Stimulated activated CD8-positive, alpha-beta memory T cell treated with anti-CD3 and anti-CD28 coated beads, Interleukin-4, amount 100 ng/mL, for 48 hours (primary cell): ENCODE measurements at places on chromosomes 7 and 10.

GRCh38 chr10:91700788-91701444 lies 68.0 kb upstream of the PPP1R3C start:
- DNase-seq: no peak

DNA sequence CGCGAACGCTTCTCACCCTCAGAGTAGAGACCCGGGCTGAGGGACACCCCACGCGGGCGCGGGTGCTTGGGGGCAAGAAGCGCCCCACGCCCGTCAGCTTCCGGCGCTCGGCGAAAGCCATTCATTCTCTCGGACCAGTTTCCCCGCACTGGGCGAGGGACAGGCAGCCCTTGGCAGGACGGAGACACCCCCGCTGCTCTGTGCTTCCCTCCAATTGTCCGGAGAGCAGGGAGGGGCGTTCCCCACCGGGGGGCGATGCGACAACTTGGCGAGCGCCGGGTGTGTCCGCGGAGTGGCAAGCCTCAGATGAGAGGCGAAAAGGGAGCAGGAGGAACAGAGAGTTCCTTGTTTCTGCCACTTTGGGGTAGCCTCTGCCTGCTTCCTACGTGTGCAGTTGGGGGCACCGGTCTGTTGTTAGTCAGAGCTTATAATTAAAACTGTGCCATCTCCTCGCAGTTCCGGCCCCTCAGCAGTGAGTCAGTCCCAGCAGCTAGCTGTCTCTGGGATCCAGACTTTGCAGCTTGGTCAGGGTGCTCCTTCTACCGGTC lies 1.7 kb downstream of the GPR158 start:
- DNase-seq: no peak

DNA sequence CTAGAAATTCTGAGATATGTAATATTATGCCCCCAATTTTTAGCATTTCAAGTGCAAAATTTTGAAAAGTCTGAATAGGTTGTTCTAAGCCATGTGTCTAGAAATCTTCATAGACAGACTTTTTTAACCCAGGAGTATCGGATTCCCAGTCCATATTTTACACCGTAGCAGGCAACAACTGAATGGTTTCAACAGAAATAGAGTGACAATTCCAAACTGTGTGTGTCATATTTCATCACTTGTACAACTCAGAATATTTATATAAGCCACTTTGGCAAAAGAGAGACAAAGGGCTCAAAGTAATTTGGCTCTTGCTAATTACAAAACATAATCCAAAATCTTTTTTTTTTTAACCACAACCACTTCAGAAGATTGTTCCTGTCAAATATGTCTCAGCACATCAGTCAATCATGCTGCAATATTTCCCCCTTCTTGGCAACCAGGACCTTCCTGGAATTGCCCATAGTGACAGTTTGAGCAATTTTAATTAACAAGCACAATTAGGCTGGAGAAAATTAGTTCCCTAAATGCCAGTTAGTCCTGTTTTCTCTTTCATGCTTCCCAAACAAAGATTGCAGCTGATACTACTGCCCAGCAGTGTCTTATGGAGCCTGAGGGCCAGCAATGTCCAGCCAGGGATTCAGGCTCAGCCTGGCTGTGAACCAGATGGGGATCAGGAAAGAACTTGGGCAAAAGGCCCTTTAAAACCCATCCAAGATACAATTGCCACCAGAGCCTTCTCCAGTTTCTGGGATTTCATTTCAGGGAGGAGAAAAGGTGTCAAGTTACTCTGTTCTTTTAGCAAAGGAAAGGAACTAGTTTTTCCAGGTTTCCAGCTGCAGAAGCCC lies 533.3 kb upstream of the GHITM start:
- DNase-seq: no peak

DNA sequence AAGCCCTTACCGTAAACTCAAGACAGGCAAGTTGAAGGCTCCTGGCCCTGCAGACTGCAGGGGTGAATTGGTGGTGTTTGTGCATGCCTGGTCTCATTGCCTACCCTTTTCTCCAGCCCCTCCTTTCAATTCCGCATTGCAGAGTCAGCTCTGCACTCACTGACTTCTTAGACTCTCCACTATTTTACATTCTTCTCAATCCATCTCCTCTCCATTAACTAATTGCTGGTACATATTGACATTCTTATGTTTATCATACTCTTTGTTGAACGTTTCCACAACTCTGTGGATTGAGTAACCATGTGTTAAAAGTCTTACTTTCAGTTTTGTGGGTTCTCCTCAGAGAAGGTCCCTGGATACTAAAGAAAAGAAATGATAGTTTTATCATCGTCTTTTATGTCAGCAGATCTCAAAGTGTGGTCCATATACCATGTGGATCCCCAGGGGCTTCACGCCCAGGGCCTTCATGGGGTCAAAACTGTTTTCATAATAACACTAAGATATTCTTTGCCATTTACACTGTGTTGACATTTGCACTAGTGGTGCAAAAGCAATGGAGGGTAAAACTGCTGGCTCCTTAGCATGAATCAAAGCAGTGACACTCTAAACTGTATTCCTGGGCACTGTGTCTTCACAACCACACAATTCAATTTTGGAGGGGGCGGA lies 135.4 kb upstream of the FZD1 start:
- DNase-seq: no peak

GRCh38 chr10:23630885-23631284 lies 192.0 kb downstream of the OTUD1 start:
- no peak for DNase-seq

- DNase-seq: no peak
Observed at GRCh38 chr10:104307576-104308438, 30.5 kb downstream of the ITPRIP start.

DNA sequence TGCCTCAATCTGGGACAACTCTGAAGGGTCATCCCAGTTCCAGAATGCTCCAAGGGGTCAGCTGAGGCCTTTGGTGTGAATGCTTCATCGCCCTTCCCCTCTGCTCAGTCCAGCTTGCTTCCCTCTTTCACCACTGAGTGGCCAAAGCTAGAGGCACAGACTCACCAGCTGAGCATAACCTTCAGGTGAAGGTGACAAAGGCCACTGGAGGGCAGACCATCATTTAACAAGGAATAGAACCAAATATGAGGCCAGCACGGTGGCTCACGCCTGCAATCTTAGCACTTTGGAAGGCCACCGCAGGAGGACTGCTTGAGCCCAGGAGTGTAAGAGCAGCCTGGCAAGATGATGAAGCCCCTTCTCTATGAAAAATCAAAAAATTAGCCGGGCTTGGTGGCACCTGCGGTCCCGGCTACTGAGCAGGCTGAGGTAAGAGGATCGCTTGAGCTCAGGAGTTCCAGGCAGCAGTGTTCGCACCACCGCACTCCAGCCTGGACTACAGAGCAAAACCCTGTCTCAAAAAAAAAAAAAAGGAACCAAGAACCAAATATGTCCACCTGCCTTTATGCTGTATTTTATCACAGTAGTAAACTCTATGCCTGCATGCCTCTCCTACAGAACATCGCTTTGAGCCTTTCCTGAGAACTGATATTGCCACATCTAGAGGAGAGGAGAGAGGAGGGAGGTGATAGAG lies 13.4 kb downstream of the PRKAG2 start:
- no peak for DNase-seq

DNA sequence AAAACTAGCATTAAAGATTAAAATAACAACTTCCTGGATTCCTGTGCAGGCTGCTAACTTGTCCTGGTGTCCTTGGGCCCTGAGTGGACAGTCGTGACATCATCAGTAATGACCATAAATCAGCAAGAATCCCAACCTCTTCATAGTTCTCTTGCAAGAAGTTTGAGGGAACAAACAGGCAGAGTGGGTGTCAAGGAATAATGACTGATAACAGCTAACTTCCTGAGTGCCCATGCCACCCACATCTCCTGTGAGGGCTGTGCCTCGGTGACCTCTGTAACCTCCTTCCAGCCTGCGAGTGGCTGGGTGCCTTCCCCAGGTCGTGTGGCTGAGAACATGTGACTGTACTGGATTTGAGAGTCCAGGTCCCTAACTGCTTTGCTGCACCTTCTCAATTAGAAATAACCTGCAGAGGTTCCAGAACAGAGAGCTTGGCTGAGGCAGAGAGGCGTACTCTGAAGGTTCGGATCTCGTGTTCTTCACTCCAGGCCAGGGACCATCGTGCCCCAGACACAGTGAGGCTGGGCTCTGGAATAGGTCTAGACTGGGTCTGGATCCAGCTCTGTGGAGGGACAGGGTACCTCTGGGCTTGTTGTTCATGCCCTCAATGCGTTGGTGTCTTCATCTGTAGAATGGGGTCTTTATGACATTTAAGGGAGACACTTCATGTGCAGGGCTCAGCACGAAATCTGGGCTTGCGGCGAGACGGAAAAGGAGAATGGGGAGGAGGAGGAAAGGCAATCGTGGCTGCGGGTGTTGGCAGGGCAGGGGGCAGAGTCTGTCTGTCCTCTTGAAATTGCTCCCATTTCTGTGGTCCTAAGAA lies 313.1 kb upstream of the ZNF32 start:
- DNase-seq: no peak

DNA sequence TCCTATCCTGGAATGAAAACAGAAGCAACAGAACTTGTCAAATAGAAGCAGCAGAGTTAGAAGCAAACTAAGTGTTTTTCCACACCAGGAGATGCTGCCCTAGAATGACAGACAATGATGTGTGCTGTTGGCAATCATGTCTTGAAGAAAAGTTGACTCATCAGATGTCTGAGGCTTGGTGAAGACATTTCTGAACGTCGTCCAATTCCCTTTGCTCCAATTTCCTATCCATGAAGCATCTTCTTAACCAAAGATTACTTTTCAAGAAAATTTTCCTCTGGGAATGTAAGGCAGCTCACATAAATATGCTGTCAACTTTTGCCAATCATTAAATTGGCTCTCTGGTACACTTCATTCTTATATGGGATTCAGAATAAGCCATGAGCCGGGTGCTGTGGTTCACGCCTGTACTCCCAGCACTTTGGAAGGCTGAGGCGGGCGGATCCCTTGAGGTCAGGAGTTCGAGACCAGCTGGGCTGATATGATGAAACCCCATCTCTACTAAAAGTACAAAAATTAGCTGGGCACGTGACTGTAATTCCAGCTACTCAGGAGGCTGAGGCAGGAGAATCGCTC lies 34.6 kb downstream of the MALSU1 start:
- no peak for DNase-seq

DNA sequence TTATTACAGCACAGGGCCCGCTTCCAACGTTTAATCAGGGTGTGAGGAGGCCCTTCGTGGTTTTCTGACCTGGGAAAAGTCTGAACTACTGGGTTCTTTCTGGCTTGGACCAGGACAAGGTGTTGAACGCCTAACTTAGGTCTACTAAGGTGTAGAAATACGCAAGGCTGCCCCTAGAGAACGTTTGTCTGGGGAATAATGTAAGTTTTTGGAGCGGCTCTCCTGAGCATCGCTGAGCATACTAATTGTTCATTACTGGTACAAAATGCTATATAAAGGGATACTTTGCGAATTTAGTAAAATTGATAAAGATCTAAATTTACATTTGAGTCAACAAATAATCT lies 32.4 kb upstream of the TOMM7 start:
- no peak for DNase-seq

DNA sequence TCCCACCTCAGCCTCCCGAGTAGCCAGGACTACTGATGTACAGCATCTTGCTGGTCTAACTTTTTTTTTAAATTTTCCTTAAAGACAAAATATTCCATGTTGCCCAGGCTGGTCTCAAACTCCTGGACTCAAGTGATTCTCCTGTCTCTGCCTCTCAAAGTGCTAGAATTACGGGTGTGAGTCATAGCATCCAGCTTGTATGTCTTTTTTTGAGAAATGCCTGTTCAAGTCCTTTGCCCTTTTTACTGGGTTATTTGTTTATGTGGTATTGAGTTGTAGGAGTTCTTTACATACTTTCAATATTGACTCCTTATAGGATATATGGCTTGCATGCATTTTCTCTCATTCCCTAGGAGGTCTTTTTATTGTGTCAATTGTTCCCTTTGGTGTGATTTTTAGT lies 486.4 kb downstream of the MAGI2 start:
- DNase-seq: no peak

- no peak for DNase-seq
Observed at GRCh38 chr7:71560354-71560995, 428.5 kb downstream of the GALNT17 start.

GRCh38 chr10:114631666-114632417 lies 26.2 kb downstream of the ABLIM1 start:
- peak; percentile 41 for DNase-seq

GRCh38 chr7:39987641-39988347 lies 37.7 kb downstream of the CDK13 start:
- DNase-seq: no peak

- no peak for DNase-seq
Observed at GRCh38 chr10:104330168-104331110, 7.8 kb downstream of the ITPRIP start.

DNA sequence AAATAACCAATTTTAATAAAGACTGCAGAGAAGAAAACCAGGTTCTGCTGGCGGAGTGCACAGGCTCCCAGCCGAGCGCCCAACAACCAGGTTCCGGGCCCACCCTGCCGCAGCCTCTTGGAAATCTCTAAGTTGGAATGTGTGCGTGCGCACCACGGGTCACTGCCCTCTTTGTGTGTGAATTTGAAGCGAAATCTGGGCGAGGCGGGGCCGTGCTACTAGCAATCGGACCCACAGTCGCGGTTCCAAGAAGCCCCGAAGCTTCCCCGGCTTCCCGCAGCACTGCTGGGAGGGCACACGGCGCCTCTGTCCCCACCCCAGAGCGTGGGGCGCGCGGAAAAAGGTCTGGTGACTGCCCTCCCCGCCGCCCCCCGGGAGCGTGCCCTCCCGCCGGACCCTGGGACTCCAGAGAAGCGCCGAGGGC lies 666 bp upstream of the MAP3K8 start:
- peak; percentile 73 for DNase-seq

DNA sequence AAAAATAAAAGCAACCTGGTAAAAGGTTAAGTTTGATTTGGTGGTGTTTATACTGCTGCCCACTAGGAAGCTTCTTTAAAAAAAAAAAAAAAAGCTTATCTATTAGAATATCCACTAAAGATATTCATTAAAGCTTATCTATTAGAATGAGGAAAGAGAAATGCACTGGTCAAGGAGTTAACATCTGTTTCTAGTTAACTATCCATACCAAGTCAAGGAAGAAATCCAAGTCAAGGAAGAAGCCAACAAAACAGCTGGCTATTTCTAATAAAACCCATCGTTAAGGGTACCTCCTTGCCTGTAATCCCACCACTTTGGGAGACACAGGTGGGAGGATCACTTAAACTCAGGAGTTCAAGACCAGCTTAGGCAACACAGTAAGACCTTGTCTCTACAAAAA lies 82.6 kb downstream of the JMJD1C start:
- DNase-seq: no peak

DNA sequence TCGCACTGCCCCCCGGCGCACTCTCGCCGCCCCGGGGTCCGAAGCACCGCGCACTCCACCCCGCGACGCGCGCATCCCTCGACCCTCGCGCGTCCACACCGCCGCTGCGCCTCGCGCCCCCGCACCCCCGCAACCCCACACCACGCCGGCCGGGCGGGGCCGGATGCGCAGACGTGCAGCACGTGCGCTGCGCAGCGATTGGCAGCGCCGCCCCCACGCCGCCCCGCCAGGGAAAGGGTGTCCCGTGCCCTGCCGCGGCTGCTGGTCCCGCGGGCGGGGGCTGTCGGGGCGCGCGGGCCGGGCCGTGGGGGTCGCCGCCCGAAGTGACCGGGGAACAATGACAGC lies 53.7 kb upstream of the KDM7A start:
- DNase-seq: peak; percentile 81

DNA sequence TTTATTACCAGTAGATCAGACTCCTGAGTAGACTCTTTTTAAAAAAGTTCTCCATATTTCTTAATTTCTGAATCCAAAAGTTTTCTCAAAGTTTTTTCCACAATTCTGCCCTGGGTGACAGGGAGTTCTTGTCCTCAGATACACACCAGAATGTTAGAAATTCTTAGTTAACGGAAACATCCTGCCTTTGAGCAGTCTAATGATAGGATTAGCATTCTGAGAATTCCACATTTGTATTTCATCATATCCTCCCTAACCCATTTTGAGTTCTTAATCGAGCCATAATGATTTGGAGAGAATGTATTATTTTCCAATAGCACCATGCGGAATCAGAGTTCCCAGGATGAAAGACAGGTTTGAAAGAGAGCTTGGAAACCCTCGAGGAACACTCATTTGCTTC lies 28.9 kb upstream of the MRPS33 start:
- no peak for DNase-seq
